Activated T-cell treated with anti-CD3 and anti-CD28 coated beads, Interleukin-2, amount 50 U/mL, for 48 hours (primary cell): ENCODE measurements at places on chromosomes 4 and X.
A peak's percentile ranks its signal among the peaks of the same experiment; 100 is the strongest.

DNA sequence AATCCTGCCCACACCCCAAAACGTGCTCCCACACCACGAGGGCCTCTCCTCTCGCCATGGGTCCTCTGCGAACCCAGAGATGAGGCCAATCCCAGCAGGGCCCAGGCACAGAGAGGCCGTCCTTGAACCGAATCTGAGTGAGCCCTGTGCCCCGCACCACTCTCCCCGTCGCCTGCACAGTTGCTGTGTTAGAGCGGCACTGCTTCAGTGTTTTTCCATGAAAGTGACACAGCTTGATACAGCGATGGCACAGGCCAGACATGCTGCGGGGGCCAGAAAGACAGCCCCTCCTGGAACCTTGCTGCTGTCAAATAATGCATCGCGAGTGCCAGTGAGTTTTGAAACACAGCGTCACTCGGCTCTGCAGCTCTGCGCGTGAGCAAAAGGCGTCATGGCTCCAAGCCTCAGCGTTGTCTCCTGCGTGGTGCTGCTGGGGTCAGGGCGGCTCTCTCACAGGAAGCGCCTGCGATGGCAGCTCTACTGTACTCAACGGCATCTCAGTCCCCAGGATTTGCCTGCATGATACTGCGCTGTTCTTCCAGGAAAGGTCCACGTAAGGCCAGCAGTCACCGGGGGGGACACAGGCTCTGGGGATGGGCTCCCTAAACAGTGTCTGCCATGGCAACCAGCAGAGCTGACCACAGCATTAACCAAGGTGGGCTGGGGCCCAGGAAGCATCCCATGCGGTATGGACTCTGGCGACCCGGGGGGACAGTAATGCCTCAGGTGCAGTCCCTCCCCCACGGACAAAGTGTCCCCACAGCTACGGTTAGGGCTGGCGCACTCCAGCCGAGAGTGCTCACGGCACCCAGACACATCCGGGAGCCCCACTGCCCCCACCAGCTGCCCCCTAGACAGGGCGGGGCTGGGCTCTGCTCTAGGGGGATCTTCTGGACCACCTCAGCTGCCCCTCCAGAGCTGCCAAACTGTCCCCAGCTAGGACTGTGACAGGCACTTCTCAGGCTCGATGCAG lies 63.1 kb downstream of the ACOX3 start:
- DNase-seq = no peak

- DNase-seq = no peak
These were observed 1.6 kb downstream of the TCEAL9 start for GRCh38 chrX:103357871-103358270.

DNA sequence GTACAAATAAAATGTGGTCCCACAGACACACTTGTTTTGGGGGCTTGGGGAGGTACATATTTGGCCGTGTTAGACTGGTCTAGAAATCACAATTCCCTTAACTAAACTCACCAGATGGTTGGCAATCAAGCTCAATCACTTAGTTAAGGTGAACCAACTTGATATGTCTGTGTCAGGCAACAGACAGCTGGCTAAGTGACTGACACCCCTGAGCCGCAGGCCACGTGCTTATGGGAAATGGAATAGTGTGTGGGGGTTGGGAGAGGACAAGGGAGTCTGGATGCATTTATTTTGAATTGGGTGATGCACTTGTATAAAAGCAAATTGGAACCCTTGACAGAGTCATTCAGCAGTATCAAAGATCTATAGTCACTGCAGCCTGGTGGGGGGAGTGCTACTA lies 209.0 kb downstream of the HS6ST2 start:
- DNase-seq = no peak

DNA sequence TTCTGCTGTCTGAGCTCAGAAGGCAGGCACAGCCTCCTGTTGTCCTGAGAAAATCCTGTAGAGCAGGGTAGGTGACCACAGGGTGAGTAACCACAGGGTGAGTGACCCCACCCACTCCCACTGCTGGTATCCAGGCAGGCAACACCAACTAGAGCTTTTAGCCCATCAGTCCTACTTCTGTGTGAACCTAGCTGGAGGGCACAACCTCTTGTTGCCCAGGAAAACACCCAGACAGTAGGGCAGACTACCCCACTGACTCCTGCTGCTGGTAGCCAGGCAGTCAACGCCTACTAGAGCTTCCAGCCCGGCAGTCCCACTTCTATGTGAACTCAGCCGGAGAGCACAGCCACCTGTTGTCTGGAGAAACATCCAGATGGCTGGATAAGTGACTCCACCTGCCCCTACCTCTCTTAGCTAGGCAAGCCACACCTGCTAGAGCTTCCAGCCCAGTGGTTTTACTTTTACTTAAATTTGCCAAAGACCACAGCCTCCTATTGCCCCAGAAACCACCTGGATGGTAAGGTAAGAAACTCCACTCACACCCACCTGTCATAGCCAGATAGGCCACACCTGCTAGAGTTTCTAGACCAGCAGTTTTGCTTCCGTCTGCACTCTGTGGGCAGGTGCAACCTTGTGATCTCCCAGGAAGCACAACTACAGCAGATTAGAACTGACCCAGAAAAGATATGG lies 371.6 kb downstream of the INPP4B start:
- DNase-seq = no peak

GRCh38 chr4:28287831-28288233 lies 1427.2 kb downstream of the STIM2 start:
- no peak for DNase-seq

DNA sequence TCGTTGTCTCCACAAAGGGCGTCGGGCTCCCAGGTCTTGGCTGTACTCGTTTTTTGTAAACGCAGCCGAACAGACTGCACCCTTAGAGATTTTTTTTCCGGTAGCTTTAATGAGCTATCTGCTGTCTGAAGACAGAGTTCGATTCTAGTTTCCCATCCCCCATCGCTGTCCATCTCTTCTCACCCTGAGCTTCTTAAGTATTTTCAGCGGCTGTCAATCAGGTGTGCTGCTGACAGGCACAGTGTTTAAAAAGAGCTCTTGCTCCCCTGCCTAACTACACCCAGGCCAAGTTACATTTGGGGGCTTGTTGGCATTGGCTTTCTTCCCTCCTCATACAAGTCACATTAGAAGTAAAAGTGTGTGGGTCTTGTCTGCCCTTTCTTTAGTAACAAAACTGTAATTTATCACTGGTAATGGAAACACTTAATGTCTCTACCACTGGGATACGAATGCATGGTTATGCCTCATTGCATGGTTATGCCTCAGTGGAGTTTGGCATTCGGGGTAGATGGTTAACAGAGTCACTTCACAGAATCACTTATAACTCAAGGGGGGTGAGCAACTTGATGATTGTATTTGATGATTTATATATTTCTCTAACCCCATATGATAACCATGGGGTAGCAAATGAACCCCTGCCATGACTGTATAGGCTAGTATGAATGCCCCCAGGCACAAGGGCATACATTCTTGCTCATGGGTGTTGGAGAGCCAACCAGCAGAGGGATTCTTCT lies 1.4 kb upstream of the ARHGAP6 start:
- no peak for DNase-seq

DNA sequence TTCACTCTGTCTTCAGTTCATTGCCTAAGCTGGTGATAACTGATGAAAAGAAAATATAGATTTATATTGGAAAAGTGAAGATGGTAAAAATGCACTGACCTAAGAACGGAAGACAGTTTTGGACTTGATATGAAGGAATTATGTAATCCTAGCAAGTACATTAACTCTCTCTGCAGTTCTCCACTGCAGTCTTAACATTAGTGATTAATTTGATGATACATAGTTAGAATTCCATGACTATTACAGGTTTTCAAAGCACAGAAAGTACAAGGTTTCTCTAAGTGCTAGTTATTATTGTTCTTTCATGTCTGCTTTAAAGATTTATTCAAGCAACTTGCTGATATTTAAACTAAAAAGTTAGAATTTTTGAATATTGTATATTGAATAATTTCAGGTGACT lies 1591.7 kb upstream of the ADGRL3 start:
- no peak for DNase-seq

GRCh38 chr4:7043284-7044136 lies at the start of gene TADA2B:
TSS of gene TADA2B (plus strand) at chr4:7043372. CDS start at chr4:7043580, 208 bp downstream.
- DNase-seq = peak; percentile 68

- DNase-seq = no peak
These were observed 218.9 kb upstream of the GALNTL6 start for GRCh38 chr4:171594293-171594692.

DNA sequence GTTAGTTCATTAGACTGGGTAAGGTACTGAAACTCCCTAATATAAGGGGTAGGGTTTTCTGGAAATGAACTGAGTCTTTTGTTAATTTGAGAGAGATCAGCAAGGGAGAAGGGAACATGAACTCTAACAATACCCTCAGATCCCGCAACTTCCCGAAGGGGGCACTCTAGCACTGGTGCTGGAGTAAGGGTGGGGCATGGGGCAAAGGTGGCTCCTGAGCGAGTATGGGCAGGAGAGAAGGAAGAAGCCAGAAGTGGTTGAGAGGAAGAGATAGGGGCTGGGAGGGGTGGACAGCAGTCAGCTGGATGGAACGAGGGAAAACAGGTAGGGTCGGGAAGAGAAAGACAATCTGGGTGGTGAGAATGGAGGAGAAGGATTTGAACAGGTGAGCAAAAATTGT lies 183.2 kb upstream of the MAGEE2 start:
- no peak for DNase-seq

DNA sequence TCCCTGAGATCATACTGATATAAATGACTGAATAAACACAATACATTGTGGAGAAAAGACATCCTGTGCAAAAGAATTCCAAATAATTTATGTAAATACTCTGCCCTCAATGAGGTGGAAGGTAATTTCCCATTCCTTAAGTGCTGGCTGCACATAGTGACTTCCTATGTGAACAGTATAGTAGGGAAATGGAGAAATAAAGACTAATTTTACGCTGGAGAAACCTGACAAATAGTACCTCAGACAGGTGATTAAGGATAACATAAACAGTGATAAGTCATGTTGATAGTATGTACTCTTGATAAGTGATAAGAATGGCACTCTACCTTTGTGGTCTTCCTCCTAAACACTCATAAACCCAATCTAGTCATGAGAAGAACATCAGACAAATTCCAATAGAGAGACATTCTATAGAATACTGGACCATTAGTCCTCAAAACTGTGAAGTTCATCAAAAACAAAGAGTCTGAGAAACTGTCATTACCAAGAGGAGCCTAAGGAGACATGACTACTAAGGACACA lies 274.0 kb downstream of the CHIC1 start:
- DNase-seq = no peak

GRCh38 chrX:32877592-32877991 lies 333.8 kb downstream of the DMD start:
- DNase-seq = no peak

- DNase-seq = no peak
These were observed 540.2 kb upstream of the CT83 start for GRCh38 chrX:117002981-117003380.

GRCh38 chr4:17013382-17014006 lies 115.0 kb upstream of the LDB2 start:
- no peak for DNase-seq

GRCh38 chr4:122623637-122624166 lies 2.8 kb upstream of the IL21 start:
- DNase-seq = no peak

GRCh38 chr4:123363729-123364128 lies 32.9 kb upstream of the SPRY1 start:
- no peak for DNase-seq

- DNase-seq = no peak
These were observed 56.8 kb downstream of the SMIM20 start for GRCh38 chr4:25970691-25971432.

- DNase-seq = no peak
These were observed 14.2 kb upstream of the MID1 start for GRCh38 chrX:10634392-10635161.

DNA sequence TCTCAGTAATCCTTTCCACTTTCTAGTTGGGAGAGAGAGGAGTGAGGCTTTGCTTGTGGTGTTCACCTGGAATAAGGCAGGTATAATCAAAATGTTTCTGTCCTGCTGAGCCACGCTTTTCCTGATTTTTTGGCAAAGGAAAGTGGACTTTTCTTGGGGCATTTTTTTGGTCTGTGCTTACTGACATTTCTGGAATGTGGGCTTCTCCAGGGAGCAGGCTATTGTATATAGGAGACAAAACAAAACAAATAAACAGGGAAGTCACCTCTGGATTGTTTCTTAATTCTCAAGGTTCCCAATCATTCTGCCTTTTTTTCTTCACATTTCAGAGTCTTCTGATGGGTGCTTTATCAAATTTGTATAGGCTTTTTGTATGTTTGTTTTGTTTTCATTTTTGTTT lies 25.7 kb upstream of the RP2 start:
- no peak for DNase-seq

- peak; percentile 82 for DNase-seq
These were observed 2.9 kb downstream of the PAK3 start for GRCh38 chrX:111098874-111099273.

GRCh38 chrX:54785901-54786300 lies 12.2 kb downstream of the ITIH6 start:
- peak; percentile 29 for DNase-seq

DNA sequence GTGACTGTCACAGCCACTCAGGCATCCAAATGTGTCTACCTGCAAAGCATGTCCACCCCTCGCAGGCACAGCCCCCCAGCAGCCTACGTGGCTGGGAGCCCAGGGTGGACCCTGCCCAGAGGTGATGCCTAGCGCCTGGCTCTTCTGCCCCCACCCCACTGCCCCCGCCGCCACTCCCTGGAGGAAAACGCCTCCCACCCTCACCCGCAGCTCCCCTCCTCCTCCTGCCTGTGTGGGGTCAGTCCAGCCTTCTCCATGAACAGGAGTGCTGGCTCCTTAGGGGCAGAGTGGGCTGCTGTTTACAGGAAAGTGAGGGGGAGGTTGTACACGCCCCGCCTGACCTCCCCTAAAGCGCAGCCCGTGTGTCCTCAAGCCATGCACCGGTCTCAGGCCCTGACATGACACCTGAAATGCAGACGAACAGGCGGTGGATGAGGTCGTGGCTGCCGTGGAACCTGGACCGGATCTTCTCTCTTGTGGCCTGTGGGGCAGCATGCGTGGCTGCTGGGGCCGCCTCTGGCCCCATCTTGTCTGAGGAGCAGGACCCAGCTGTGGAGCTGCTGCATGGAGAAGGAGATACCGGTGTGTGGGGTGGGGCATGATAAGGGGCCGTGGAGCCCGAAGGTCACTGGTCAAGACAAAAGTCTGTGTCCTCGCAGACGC lies 11.9 kb upstream of the MXD4 start:
- no peak for DNase-seq
